Myocyte (in vitro differentiated cells): ENCODE measurements at places on chromosomes 3 and 15.

DNA sequence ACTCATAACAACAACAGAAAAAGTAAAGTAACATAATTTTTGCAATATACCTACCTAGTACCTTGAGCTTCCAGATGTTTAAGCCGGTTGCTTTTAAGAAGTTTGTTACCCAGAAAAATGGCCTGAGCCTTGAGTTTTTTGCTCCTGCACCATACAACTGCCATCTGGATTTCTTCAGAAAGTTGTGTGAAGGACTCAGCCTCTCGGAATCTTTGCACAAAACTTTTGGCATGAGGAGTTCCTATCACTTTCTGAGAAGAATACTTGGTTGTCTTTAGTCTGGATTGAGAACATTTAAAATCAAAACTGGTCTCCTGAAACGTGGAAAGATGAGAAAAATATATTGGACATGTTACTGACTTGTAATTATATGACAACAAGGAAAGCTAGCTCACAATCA is 17.3 kb downstream of the GTPBP8 start:
- DNase-seq: no peak

DNA sequence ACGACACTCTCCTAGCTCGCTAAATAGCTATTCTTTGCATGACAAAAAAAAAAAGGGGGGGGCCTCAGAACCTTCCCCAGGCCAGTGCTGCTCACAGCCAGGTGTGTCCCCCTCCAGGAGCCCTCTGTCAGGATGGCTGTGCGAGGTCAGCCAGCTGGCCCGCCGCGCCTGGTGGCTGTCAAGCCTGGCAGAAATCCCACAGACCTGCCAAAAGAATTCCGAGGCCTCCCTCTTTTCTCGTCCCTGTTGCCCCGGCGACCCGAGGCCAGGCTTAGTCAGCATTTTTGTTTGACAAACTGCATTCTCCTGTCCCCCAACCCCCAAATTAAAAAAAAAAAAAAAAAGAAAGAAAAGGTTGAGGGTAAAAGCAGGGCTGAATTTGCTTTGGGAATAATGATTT is 61.9 kb downstream of the TM4SF4 start:
- peak; percentile 80 for DNase-seq

DNA sequence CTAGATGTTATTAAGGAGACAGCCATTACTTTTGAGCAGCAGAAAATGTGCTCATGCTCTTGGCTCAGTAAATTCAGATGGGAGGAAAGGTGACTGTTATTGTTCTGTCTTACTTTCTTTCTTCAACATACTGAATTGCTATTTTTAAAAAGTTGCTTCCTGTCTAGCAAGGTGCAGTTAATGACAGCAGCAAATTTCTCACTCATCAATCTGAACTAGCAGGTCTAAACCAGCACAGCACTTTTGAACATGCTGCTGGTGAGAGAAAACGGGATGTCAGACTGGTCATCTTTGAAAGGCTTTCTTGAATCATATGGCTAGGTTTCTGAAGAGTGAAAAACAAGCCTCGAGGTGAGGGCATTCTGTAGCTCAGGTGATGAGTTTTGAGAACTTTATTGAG is 384.7 kb downstream of the MFSD1 start:
- DNase-seq: no peak

DNA sequence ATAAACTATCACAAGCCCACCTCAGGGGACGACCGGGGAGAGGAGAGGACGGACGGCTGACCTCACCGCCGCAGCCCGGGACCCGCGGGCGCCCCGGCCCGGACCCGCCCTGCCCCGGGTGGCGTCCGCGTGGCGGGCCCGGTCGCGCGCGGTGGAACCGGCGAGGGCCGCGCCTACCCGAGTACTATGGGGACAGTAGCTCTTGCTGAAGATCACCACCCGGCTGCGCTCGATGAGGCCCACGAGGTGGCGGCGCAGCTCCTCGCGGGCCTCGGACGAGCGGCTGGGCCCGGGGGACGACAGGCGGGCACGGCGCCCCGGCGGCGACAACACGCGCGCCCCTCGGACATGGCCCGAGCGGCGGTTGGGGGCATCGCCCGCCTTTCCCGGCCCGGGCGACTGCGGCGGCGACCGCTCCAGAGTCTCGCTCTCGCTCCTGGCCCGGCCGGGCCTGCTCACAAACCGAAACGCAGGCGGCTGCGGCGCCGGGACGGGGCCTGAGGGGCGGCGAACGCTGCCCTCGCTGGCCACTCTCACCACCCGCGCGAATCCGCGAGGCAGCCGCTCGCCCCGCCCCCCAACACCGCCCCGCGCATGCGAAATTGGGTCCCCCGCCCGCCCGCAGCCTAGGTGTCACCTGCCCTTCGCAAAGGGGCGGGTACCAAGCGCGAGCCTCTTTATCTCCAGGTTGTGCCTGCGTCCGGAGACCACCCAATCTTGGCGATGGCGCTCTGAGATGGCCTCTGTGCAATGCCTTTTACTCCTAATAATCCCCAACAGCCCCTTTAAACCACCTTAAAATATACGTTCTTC is at the start of gene TXNRD3:
Gene TXNRD3 (minus strand): TSS at position 554 of the 813 bp plus-strand sequence.
- DNase-seq: peak; percentile 80

GRCh38 chr3:147405231-147406027 is 914 bp downstream of the ZIC4 start:
- no peak for DNase-seq

DNA sequence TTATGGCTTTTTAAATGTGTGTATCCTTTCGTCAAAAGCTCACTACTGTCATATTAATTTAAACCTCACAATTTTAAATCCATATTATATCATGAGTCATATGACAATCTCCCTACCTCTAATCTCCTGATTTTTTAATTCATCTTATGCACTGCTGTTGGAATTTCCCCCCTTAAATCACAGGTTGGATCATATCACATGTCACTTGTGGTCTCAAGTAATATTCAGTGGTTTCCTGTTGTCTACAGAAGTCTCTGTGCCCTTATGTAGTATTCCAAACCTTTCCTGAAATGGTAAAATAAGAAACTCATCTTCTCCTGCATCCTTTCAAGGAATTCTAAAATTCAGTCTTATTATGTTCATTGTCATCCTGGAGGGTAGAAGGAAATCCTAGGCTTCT is 116.0 kb upstream of the CBLB start:
- no peak for DNase-seq

DNA sequence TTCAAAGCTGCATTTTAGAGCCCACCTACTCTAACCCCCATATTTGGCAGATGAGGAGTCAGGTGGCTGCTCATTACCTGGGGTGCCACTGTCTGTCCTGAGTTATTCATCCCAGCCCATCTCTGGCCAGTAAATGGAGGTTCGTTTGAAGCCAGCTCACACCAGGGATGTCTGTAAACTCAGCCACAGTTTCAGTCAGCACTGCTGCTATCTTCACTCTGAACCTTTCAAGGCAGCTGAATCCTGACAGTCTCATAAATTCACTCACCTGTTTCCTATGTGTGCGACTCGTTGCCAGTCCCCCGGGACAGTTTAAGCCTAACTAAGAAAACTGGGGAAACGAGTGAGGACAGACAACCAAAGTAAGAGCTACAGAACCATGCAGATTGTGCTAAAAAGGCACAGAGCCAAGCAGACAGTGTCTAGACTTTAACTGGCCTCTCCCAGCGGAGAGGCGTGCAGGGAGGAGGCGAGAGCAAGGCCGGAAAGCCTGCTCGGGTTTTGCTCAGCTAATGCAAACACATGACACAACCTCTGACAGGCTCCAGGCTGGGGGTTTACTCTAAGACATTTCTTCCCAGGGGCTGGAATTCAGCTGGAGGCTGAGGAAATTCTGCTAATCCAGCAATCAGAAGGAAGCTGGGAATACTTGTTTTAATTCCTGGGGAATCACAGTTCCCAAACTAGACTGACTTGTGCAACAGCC is 12.0 kb downstream of the FSTL1 start:
- no peak for DNase-seq

GRCh38 chr3:69500604-69501003 is 114.7 kb upstream of the FRMD4B start:
- no peak for DNase-seq

DNA sequence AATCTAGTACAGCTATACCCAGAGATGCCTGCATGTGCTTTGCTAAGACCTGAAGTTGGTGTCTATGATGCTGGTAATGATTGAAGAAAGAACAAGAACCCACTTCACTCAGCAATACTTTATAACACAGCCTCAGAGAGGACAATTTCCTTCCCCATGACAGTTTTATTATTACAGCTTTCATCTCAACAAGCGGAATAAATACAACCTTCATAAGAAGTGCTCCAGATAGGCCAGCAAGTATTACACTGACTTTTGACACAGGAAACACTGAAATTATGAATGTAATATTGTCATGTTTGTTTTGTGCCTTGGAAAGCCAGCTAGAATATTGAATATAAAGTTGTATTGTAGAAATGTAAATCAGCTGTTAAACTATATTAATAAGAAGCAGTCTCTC is 557.4 kb upstream of the ARPP21 start:
- DNase-seq: peak; percentile 10

DNA sequence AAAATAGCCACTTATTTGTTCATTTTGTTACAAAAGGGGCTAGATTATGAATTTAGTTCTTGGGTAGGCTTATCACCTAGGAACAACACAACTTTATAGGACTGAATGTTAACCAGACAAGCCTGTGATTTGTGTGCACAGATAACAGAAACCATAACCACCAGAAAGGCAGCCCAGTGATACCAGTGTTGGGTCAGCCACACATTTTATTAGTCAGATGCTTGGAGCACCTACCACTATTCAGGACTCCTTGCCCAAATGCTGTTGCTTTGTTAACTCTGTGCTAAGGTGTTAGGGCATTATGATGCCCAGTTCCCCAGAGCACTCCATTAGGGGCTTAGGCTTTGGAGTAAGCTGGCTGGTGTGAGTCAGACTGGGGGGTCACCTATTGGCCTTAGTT is 22.5 kb downstream of the PLCL2 start:
- DNase-seq: peak; percentile 9

DNA sequence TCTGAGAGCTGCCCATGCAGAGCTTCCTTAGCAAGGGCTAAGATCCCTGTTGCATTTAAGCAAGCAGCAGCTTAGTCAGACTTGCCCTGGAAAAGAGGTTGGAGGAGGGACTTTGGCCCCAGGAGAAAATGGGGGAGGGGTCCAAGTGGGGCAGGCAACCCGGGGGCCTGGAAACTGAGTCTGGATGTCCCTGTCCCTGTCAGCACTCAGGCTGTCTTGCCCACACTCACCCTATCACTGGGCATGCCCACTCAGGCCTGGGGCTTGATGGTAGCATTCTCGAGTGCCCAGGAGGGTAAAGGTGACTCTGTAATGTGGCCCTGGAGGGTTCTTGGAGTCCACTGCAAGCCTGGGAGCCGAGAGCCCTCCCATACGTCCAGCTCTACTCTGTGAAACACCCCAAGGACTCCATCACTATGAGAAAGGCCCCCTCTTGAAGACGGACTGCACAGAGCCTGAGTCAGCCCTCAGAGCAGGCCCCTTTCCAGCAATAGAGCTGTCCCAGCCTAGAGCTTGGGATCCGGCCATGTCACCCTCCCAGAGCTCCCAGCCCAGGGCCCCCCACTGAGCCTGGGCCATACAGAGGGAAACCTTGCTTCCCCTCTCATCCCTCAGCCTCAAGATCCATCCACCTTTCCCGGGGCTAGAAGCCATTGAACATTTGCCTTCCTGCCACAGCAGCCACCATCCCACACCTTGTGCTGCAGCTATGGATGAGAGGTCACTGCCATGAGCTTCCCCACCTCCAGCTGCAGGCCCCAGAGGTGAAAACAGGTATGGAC is 13.4 kb downstream of the MYL3 start:
- no peak for DNase-seq

GRCh38 chr3:112090887-112091586 is 4.8 kb downstream of the C3orf52 start:
- DNase-seq: no peak

GRCh38 chr15:63600001-63600615 is 2.9 kb downstream of the FBXL22 start:
- peak; percentile 37 for DNase-seq

DNA sequence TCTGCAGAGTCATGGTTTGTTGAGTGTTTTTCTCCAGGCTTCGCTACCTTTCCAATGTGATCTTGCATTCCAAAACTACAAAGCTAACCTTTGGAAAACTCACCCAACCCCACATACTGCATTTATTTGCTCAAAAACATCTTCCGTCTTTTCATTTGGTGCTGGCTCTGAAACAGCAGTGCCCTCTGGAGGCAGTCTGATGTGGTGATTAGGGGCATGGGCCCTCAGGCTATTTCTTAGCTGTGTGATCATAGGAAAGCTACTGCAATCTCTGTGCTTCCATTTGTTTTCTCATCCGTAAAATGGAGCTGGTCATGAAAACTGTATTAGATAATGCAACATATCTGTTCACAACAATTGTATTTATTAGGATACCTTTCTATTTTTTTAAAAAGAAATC is 47.0 kb downstream of the MTHFS start:
- peak; percentile 39 for DNase-seq

DNA sequence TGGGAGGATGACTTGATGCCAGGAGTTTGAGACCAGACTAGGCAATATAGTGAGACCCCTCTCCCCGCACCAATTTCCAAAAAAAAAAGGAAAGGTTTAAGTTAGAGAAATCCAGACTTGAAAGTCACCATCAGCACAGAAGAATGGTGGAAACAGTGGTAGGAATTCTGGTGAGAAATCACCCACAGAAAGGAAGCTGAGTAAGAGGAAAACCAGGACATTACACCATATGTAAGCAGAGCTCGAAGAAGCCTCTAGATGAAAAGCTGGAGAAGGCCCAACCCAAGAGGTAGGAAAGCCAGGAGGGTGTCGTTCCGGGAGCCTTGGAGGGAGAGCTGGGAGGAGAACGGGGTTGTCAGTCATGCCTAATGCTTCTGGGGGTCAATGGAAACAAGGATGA is 40.5 kb downstream of the RASGRP1 start:
- DNase-seq: no peak

DNA sequence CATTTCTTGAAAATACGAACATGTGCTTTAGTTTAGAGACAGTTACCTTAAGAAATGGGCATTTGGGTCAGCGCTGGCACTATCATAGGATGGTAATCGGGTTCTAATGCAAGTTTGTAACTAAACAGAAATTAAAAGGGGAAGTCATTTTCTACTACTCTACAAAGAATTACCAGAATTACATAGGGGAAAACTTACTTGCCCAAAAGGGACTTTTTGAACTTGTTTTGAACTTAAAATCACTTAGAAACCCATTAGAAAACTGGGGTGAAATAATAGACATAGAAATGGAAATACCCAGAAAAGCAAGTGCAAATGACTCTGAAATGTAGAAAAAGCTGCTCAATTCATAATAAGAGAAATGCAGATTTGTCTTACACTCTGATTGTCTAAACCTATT is 44.9 kb downstream of the SPATA16 start:
- no peak for DNase-seq

DNA sequence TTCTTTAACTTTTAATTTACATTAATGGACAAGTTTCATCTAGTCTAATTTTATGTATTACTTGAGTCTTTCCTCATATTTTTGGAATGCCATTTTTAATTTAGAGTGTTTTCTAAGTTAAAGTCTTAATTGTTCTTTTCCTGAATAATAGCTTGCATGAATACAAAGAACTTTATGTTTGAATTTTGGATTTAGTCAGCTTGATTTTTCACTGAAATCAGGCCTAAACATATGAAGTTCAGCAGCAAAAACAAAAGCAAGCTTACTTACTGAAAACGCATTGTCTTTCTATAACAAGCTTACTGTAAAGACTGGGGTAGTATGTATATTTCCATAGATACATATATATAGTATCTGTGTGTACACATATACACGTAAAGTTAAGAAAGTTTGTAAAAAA is 126.0 kb downstream of the ZBTB20 start:
- DNase-seq: no peak

- no peak for DNase-seq
Measured at GRCh38 chr3:125212091-125212508, 448 bp downstream of the SLC12A8 start.

- DNase-seq: no peak
Measured at GRCh38 chr3:58706395-58707167, 40.0 kb upstream of the FAM3D start.
